ENCODE measurements at places on chromosomes 7 and 10. TPM values are rescaled to one million over a fixed set of nuclear protein-coding genes. Genes with fewer than 3 reads are reported as not detected.

DNA sequence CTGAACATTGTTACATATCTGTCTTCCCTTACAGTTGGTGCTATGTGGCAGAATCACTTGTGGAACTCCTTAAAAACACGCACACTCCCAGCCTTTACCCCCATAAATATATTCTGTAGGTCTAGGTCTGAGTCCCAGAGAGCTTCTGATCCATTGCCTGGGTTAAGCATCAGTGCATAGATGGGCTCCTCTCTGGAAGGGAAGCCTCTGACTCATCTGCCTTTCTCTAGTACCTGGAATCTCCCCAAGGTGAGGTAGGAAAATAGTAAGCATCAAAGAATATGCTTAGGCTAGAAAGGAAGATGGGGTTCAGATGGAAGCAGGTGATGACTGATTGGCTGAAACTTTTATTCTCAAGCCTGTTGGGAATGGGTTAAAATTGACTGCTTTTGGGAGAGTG lies 26.1 kb downstream of the PROSER2 start:
- no peaks in the 10 kb centered on the region for H3K4me1 ChIP-seq
- no peak overlapping the region for H3K27ac ChIP-seq
- no peaks in the 10 kb centered on the region for H3K36me3 ChIP-seq
- no peaks in the 10 kb centered on the region for H3K27me3 ChIP-seq

SLC18A3 gene
- total RNA-seq, result not detected

GRCh38 chr10:23067939-23068775 lies 27.2 kb upstream of the MSRB2 start:
- H3K4me1 ChIP-seq, result no peaks in the 10 kb centered on the region
- peaks cover 6% of the 10 kb centered on the region for H3K27me3 ChIP-seq
- no peak overlapping the region for H3K27ac ChIP-seq
- H3K4me3 ChIP-seq, result no peak overlapping the region
- no peaks in the 10 kb centered on the region for H3K36me3 ChIP-seq

- no peak for DNase-seq
- H3K27me3 ChIP-seq, result no peaks in the 10 kb centered on the region
- H3K4me3 ChIP-seq, result no peak overlapping the region
- peaks cover 5% of the 10 kb centered on the region for H3K4me1 ChIP-seq
- H3K27ac ChIP-seq, result no peak overlapping the region
- H3K36me3 ChIP-seq, result no peaks in the 10 kb centered on the region
Observed at GRCh38 chr10:48361176-48361575, 54.7 kb downstream of the MAPK8 start.

WDR91 gene
- 5.2 TPM for total RNA-seq

INPP5F gene
- 29.6 TPM for total RNA-seq

- peak within 1 kb of the TSS; percentile 64 for H3K4me3 ChIP-seq
- H3K4me1 ChIP-seq, result peaks cover 9% of the 10 kb centered on the region
- no peaks in the 10 kb centered on the region for H3K36me3 ChIP-seq
- peak; percentile 68 for DNase-seq
Observed at GRCh38 chr10:126387931-126388911, at the start of gene ADAM12. Gene ADAM12, minus strand, starts transcription at chr10:126388477. Its CDS starts 332 bp downstream, at chr10:126388145.

- no peaks in the 10 kb centered on the region for H3K27me3 ChIP-seq
- DNase-seq, result no peak
- H3K4me3 ChIP-seq, result no peak overlapping the region
- peaks cover 15% of the 10 kb centered on the region for H3K36me3 ChIP-seq
Observed at GRCh38 chr10:127372361-127372760, 176.0 kb upstream of the INSYN2A start.

MOSPD3 gene
- total RNA-seq, result 2.2 TPM

MRPS16 gene
- total RNA-seq, result 45.3 TPM

DNA sequence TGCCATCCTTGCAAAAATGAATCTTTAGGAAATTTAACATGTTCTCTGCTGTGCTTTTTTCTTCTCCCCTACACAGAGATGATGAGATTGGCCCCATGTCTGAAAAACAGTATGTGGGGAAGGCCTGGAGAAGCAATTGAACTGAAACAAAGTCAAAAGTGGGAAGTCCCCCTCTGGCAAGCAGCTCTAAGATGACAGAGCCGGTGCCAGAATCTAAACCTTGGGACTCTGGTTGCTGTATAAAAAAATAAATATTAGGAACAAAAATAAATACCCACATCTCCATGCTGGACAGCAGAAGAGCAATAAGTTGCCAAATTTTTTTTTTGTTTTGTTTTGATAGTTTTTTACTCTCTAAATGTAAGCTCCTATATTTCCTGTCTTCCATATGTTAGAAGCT lies 51.8 kb upstream of the TRIL start:
- no peaks in the 10 kb centered on the region for H3K4me1 ChIP-seq
- peaks cover 2% of the 10 kb centered on the region for H3K27me3 ChIP-seq
- H3K36me3 ChIP-seq, result no peaks in the 10 kb centered on the region
- no peak for DNase-seq
- no peak overlapping the region for H3K27ac ChIP-seq
- no peak overlapping the region for H3K4me3 ChIP-seq

NUTM2A gene
- under 0.01 TPM for total RNA-seq

DNA sequence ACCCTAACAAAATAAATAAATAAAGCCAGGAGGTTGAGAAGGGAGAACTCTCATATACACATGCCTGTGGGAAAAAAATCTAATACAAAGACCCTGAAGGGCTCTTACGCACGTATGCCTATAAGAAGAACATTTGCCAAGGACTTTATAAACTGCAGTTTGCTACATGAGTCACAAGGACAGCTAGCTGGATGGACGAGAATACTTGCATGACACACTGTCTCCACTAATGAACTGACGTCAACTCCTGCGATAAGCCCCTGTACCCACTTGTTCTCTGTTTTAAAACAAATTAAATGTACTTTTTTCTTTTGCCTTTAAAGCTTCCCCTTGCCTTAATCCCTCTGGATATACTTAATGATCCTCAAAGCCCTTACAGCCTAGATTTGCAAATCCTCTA lies 374.6 kb upstream of the GHITM start:
- H3K4me3 ChIP-seq, result no peak overlapping the region
- H3K4me1 ChIP-seq, result no peaks in the 10 kb centered on the region
- H3K36me3 ChIP-seq, result no peaks in the 10 kb centered on the region
- H3K27me3 ChIP-seq, result no peaks in the 10 kb centered on the region
- no peak overlapping the region for H3K27ac ChIP-seq
